ENCODE measurements at places on chromosomes 3 and 15. TPM values are rescaled to one million over a fixed set of nuclear protein-coding genes. Genes with fewer than 3 reads are reported as not detected.

- DNase-seq = no peak
These were observed 122.1 kb upstream of the TPRG1 start for GRCh38 chr3:189049458-189050236.

DNA sequence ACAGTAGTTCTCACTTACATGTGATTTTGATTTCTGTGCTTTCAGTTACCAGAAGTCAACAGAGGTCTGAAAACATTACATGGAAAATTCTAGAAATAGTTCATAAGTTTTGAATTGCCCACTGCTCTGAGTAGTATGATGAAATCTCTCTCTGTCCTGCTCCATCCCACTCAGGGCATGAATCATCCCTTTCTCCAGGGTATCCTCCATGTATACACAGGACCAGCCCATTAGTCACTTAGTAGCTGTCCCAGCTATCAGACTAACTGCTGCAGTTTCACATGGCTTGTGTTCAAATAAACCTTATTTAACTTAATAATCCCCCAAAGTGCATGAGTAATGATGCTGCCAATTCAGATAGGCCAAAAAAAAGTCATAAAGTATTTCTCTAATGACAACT, 38.6 kb downstream of the EPHA3 start:
- DNase-seq = no peak

GRCh38 chr3:88195951-88196434, 46.2 kb downstream of the C3orf38 start:
- DNase-seq = no peak

DNA sequence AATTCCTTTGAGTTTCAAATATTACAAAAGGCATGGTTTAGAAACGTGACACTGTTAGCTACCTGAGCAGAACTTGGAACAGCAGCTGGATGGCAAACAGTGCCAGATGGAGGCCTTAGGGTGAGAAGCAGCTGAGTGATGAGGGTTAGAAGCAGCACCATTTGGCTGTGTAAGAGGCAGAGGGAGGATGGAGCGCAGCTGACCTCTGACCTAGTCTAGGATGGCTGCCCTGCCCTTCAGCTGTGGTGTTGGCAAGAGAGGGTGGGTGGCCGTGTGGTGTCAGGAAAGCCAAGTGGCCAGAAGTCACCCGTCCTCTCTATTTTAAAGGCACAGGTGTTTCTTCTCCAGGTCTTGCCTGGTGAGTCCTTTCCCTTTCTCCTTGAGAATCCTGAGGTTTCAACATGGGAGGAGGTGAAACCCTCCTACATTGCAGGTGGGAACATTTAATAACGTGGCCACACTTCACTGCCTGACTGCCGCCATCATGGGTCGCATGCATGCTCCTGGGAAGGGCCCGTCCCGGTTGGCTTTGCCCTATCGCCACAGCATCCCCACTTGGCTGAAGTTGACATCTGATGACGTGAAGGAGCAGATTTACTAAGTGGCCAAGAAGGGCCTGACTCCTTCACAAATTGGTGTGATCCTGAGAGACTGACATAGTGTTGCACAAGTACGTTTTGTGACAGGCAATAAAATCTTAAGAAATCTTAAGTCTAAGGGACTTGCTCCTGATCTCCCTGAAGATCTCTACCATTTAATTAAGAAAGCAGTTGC, 17.6 kb downstream of the BCL2L10 start:
- DNase-seq = no peak

GRCh38 chr3:5321666-5322340, 134.3 kb downstream of the EDEM1 start:
- no peak for DNase-seq

DNA sequence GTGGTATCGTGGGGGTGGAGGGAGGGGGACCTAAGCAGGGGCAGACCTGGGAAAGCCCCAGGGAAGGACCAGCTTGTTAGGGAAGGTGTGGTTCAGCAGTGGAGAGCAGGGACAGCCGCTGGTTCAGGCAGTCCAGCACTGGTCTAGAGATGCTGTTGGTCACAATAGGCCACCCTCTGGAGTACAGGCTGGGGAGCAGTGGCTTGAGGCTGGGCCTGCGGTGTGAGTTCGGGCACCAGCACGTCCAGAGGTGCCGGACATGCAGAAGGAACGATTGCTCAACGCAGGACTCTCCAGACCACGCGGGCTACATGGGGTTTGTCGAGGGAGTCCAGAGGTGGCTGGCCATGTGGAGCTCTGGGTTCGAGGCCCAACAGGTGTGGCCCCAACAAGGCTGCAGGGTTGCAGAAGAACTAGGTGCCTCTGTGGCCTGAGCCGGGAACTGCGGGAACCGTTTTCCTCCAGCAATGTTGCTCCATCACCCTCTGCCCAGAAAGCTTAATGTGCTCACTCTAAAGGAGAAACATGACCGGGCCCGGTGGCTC, 143.9 kb downstream of the APBA2 start:
- no peak for DNase-seq

DNA sequence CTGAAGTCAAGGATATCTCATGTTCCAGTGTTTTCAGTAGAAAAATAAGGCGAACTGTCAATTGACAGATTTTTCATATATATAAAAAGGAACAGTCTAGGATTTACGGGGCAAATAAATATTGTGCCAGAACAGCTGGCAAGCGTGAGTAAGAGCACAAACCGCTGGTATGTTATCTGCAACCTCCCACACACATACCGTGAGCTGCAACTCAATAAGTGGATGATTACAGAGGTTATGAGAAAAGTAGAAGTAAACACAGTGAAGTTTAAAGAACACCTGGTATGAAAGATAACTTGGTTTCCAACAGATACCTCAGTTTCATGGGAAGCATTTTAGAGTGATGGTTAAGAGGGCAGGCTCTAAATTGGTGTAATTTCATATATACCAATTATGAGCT, 733.4 kb downstream of the TUSC7 start:
- no peak for DNase-seq

- DNase-seq = no peak
These were observed 46.6 kb upstream of the GOLGA8J start for GRCh38 chr15:30036036-30036703.

GRCh38 chr3:46371519-46372340, 984 bp downstream of the CCR5 start:
- DNase-seq = no peak

- DNase-seq = no peak
These were observed 53.5 kb downstream of the CEMIP start for GRCh38 chr15:80832686-80833085.

GRCh38 chr3:39573392-39573791, 105.9 kb downstream of the MOBP start:
- no peak for DNase-seq

DNA sequence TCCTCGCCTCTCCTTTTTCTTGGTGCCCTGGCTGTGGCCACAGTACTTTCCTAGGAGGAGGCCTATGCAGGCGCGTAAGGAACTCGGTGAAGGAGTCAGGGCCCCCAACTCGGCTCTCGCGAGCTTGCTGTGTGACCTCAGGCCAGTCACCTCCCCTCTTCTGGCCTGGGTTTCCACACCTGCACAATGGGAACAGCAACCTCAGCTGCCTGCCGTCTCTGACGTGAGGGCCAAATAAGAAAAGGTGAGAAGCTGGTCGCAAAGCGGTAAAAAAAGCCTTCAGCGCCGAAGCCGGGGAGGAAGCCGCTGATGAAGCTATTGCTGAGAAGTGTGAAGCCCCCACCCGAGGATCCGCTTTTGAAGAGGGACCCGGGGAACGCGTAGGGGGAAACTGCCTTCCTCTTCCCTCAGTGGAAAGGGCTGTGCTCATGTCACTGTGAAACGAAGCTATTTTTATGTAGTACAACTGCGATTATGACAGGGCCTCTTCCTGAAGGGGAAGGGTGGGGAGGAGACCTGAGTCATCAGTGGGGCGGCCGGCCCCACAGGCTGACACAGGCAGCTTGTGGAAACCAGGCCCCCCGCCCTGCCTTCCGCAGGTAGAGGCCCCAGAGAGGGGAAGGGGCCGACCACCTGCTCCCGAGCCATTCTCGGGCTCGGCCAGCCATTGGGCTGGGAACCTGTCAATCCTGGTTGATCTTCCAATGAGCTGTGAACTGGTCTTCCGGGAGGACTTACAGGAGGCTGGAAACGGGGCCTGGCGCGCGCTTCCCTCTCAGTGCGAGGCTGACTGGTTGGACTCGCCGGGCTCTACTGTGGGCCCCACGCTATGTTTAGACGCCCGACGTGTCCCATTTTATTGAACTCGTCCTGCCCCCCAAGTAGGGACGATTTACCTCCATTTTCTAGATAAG, 18.0 kb upstream of the ANKDD1A start:
- DNase-seq = peak; percentile 95

- DNase-seq = no peak
These were observed 375.1 kb downstream of the SHQ1 start for GRCh38 chr3:72473156-72473555.

Gene MYLK
- polyA plus RNA-seq = 513 TPM

Gene SOX2
- polyA plus RNA-seq = 23.7 TPM

Gene NANOGP8
- polyA plus RNA-seq = 0.46 TPM

Gene HRG
- polyA plus RNA-seq = 0.09 TPM

Gene KCNMB2
- polyA plus RNA-seq = 14.6 TPM

Gene LMCD1
- polyA plus RNA-seq = 80.3 TPM

Measured in right lung (tissue), 10 donors.